ENCODE measurements at places on chromosomes 11 and 22. TPM values are rescaled to one million over a fixed set of nuclear protein-coding genes. Genes with fewer than 3 reads are reported as not detected.

The FGF3 gene
- not detected for total RNA-seq

The TMEM134 gene
- total RNA-seq, result 61.1 TPM

The PKP3 gene
- total RNA-seq, result 1.9 TPM

The MMP1 gene
- 0.29 TPM for total RNA-seq

The PATE2 gene
- total RNA-seq, result 0.50 TPM

The ALX4 gene
- total RNA-seq, result 30.3 TPM

The SLC22A12 gene
- not detected for total RNA-seq

The PLCB3 gene
- 51.5 TPM for total RNA-seq

The KRTAP5-10 gene
- not detected for total RNA-seq

The OR8A1 gene
- not detected for total RNA-seq

The SAA1 gene
- total RNA-seq, result not detected

The FAM83F gene
- total RNA-seq, result not detected

The INPPL1 gene
- 21.5 TPM for total RNA-seq

The BDNF gene
- total RNA-seq, result 23.6 TPM

The MS4A4A gene
- not detected for total RNA-seq

The OR2D2 gene
- total RNA-seq, result not detected

The MRGPRX4 gene
- total RNA-seq, result not detected

The DNHD1 gene
- total RNA-seq, result 1.8 TPM

The SNX15 gene
- total RNA-seq, result 36.9 TPM

The GRK3 gene
- 6.3 TPM for total RNA-seq

The CLCF1 gene
- total RNA-seq, result 6.9 TPM

The MAPK8IP2 gene
- not detected for total RNA-seq

The CARD18 gene
- total RNA-seq, result not detected

The SELENOM gene
- 601 TPM for total RNA-seq

The MISFA gene
- total RNA-seq, result 0.91 TPM

The GAL3ST1 gene
- not detected for total RNA-seq

The ANGPTL5 gene
- total RNA-seq, result not detected

The CCDC73 gene
- total RNA-seq, result not detected

The OR51A4 gene
- total RNA-seq, result not detected

The CREB3L1 gene
- 12.1 TPM for total RNA-seq

The SYTL2 gene
- 11.4 TPM for total RNA-seq

The BTBD18 gene
- total RNA-seq, result not detected

The GDPD4 gene
- total RNA-seq, result not detected

The KCNK4 gene
- total RNA-seq, result 0.31 TPM

The SCO2 gene
- total RNA-seq, result 6.3 TPM

The ZDHHC24 gene
- total RNA-seq, result 18.3 TPM

The NRXN2 gene
- total RNA-seq, result not detected

The TMEM151A gene
- 0.60 TPM for total RNA-seq

The P2RX6 gene
- 0.05 TPM for total RNA-seq

The GGTLC2 gene
- total RNA-seq, result not detected

The TMEM126B gene
- total RNA-seq, result 32.5 TPM

The UBE2L6 gene
- 17.3 TPM for total RNA-seq

The FAM111B gene
- 69.5 TPM for total RNA-seq

The YDJC gene
- total RNA-seq, result 47.9 TPM

The OR5W2 gene
- not detected for total RNA-seq

The TRMT2A gene
- 39.9 TPM for total RNA-seq

The ZNRD2 gene
- total RNA-seq, result 109 TPM

The KRTAP5-1 gene
- total RNA-seq, result not detected

The CRYBB3 gene
- not detected for total RNA-seq

The OR8G1 gene
- total RNA-seq, result not detected

The FAT3 gene
- total RNA-seq, result 0.16 TPM

The CLNS1A gene
- 81.5 TPM for total RNA-seq

The C11orf86 gene
- not detected for total RNA-seq

All from SJSA1 (cell line).